ENCODE measurements at places on chromosomes 5 and 9.

DNA sequence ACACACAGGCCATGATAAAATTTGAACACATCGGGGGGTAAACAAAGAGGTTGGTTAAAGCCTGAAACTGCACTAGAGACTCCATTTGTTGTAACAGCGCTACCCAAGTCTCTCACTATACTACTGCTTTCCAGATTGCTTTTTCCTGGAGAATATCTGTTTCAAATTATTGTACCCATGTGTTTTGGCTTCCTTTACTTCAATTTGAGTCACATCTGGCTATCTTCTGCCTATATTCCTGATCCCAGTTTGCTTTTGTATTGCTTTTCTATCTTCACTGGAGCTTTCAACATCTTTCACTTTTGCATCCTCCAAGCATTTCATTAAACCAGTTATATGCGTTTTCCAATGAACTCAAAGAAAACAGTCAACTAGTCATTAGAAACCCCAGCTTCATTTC lies 404.7 kb downstream of the MLLT3 start:
- DNase-seq = no peak

- DNase-seq = no peak
Measured at GRCh38 chr9:117234103-117234502, 180.8 kb downstream of the ASTN2 start.

DNA sequence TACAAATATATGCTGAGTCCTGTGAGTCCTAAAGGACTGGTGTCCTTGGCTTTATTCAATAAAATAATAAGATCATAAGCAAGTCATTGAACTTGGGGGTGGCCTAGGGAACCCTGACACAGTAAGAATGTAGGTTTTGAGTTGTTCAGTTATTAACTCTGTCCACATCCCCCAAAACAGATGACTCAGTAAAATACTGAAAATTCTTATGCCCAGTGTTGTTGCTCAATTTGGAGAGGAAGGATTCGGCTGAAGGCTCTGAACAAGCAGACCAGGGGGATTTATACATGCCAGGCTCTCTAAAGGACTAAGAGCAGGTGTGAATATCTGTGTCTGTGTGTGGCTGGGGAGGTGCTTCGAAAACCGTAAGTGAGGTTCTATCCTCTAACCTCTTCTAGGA lies 173.7 kb downstream of the RMI1 start:
- no peak for DNase-seq

GRCh38 chr5:72508241-72509170 lies 1.3 kb upstream of the ZNF366 start:
- DNase-seq = peak; percentile 69

DNA sequence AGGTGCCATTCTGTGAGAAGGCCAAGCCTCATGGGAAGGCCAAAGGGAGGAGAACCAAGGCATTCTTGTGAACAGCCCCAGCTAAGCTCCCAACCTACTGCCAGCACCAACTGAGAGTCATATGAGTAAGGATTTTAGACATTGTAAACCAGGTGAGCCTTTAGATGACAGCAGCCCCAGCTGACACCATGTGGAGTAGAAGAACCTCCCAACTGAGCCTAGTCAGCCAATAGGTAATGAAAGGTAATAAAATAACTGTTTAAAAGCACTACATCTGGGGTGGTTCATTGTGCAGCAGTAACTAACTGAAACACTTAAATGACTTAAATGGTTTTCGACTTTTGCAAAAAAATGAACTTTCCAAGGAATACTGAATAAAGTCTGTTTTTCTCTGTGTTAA lies 172.6 kb upstream of the KIF2A start:
- no peak for DNase-seq

DNA sequence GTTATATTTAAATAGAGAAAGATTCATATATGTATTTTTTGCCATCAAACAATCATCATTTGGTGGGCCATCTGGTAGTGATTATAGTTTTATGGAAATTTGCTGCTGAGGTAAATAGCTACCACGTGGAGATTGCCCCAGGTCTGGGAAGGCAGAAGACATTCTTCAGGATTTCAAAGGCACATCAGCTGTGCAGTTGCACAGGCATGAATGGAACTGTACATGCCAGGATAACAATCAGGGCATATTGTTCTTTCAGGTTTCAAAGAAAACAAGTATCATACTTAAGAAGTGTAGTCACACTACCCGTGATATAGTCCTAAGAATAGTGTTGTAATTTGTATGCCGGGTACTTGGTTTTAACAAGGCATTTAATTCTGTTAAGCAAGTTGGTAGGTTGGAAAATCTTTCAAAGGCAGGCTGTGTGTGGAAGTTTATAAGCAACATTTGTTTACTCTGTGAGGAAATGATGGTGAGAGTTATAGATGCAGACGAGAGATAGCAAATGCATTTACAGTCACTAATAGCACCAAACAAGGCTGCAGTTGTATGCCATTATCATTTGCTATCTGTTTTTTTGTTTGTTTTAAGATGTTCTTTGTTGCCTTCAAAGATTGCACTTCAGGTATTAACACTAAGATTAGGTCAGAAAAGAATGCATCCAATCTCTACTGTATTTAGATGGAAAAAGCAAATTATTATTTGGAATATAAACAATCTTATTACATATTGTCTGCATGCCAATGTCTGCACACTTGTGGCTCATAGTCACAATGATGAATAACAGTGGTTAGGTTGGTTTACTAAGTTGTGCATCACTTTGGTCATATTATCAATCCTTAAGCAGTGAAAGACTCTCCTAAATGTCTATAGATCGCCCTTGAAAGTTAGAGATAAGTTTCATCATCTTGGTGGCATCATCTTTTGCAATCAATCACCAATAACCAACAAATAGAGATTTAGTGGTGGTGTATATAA lies 55.3 kb downstream of the RPS23 start:
- DNase-seq = no peak

- no peak for DNase-seq
Measured at GRCh38 chr5:112070022-112070421, 313.0 kb upstream of the NREP start.

- DNase-seq = no peak
Measured at GRCh38 chr5:37803487-37803886, 36.4 kb downstream of the GDNF start.

DNA sequence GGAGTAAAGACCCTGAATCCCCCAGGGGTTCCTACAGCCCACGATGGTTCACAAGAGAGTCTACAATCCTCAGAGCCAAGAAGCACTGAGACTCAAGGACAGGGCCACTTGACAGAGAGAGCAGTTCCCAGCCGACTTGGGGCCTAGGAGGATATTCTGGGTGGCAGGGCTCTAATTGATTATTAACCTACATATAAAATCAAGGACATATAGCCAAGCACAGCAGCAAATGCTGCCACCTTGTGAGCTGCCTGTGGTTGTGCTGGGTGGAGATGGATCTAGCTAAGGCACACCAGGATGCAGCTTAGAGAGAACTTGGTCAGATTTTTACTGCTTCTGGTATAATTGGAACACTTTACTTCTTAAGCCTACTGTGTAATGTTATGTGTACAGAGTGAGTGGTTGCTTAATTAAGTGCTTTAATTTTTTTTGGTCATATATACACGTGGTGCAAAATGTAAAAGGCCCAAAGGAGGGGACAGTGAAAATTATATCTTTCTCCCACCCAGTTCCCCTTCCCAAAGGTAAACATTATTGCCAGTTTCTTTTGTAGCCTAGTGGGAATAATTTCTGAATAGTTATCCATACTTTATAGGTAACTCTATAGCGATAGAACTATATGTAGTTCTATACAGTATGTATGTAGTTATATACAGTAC lies 78.8 kb downstream of the F2RL2 start:
- DNase-seq = peak; percentile 34

DNA sequence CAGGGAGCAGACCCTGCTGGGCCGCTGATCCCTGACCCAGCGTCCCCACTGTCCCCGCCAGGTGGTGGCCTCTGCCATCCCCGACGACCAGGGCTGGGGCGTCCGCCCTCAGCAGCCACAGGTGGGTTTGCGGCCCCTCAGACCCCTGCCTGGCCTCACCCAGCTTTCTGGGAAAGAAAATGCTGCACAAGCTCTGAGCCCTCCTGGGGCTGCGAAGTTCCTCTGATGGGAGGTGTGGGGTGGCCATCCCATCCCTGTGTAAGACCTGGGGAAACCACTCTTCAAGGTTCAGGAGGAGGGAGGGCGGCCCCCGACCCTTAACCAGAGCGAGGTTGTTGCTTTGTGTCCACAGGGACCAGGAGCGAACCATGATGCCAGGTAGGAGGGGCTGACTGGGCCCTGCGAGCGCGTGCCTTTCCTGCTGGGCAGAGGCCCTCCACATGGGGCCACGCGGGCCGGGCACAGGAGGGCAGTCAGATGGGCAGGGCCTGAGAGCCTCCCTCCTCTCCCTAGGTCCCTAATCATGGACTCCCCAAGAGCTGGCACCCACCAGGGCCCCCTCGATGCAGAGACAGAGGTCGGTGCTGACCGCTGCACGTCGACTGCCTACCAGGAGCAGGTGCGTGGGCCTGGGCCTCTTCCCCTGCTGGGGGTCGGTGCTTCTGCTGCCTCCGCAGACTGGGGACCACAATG lies 7.7 kb downstream of the NOXA1 start:
- no peak for DNase-seq

DNA sequence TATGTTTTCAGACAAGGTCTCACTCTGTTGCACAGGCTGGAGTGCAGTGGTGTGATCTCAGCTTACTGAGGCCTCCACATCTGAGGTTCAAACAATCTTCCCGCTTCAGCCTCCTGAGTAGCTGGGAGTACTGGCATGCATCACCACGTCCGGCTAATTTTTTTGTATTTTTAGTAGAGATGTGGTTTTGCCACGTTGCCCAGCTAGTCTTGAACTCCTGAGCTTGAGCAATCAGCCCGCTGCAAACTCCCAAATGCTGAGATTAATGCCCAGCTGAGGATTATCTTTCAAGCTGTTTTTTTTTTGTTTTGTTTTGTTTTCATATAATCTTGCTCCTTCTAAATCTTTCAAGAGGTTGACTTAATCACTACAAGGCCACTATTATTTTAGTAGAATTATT lies 47.3 kb upstream of the SLC28A3 start:
- no peak for DNase-seq

GRCh38 chr5:150246835-150247234 lies 42.7 kb downstream of the CAMK2A start:
- no peak for DNase-seq

GRCh38 chr9:6584881-6585597 lies 60.5 kb downstream of the GLDC start:
- DNase-seq = no peak

- no peak for DNase-seq
Measured at GRCh38 chr9:79693750-79694149, 122.0 kb downstream of the TLE4 start.

DNA sequence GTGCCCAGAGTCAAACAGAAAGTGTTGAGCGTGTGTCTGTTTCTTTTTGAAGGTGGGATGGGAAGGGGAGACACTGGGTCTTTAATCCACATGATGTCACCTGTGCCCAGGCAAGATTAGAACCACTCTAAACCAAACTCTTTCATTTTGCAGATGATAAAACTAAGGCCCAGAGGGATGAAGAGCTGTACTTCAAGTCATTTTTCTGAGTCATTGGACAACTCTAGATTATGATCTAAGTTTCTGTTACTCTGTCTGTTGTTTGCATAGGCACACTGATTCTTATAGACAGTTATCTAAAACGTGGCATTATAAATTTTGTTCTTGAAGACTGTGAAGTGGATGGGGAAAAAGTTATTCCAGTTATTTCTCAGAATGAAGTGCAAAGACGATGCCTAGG lies 48.8 kb downstream of the MAST4 start:
- DNase-seq = no peak

- DNase-seq = no peak
Measured at GRCh38 chr5:38258319-38259061, at the start of gene EGFLAM. Gene EGFLAM (plus strand): TSS chr5:38258559. CDS start chr5:38258755, 196 bp downstream.

DNA sequence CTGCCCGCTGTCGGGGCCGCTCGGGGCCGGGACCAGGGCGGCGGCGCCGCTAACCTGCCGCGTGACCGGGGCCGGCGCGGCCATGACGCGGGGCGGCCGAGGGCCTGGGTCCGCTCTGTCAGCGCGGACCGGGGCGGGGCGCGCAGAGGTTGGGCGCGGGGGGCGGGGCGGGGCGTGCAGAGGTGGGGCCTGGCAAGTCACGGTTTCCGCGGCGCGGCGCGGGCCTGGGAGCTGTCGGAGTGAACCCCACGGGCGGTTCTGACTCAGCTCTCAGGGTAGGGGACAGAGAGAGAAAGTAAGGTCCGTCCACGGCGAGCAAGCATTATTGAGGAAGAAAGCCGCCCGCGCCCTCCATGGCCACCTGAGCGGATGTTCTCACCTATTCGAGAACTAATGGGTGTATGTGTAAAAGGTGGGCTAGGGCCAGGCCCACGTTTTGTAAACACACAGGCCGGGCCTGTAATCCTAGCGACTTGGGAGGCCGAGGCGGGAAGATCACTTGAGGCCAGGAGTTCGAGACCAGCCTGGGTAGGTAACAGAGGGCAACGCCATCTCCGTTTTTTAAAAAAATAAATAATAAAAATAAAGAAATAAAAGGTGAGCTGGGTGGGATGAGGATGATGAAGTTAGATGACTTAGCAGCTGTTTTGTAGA lies at the start of gene PRXL2C:
PRXL2C (minus strand) TSS at position 120 of the 654 bp plus-strand sequence; CDS start at position 84, 36 bp downstream.
- DNase-seq = peak; percentile 85

GRCh38 chr5:68071736-68072135 lies 143.8 kb upstream of the PIK3R1 start:
- no peak for DNase-seq

- DNase-seq = no peak
Measured at GRCh38 chr9:14389146-14389545, 75.2 kb upstream of the NFIB start.

DNA sequence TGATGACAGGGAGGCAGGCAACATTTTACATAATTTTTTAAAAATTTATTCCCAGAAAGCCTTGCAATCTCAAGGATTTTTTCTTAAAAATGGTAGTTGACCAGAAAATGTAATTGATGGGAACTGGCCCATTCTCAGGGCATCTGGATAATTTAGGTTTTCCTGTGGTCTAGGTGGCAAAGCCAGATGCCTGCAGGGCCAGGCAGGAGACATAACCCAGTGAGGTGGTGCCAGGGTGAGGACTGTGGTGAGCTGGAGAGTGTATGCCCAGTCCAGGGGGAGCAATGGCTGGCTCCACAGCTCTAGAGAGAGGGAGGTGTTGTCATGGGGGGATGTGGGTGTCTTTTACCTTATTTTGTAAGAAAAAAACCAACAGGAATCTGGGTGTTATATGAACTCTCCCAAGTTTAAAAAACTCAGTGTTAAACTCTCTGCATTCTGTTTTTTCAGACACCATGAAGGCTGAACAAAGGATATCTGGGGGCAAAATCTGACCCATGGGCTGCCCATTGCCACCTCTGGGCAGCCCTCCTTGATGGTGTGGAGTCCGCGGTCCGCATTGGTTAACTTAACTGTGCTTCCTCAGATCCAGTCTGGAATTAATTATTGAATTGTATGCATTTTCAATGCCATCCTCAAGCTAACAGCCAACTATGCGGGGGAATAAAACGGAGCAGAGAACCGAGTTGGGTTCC lies 43.9 kb downstream of the BOD1 start:
- DNase-seq = no peak

DNA sequence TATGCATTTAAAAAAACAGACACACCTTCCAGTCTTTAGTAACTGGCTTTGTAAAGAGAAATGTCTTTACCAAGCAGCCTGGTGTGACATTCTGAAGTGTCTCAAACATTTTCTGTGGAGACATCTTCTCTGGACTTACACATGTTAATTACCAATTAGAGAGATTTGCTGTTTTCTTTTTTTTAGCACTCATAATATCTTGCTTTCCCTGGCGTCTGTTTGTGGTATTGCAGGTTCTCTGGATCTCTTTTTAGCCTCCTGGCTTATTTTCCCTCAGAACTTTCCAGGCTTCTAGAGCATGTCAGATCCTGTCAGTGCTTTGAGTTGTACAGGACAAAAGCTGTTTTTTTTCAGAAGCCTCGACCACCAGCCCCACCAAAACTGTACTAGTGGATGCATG lies 92.5 kb downstream of the MSX2 start:
- DNase-seq = no peak
